Tibial artery (tissue), 4 donors: ENCODE measurements at places on chromosomes 12 and 14.

GRCh38 chr14:39946807-39947206 is 514.6 kb upstream of the FBXO33 start:
- no peak for DNase-seq

GRCh38 chr14:81341370-81341769 is 58.8 kb downstream of the STON2 start:
- DNase-seq: no peak

GRCh38 chr14:59829469-59830337 is 40.9 kb downstream of the RTN1 start:
- no peak for DNase-seq

GRCh38 chr14:75487155-75487671 is 35.1 kb upstream of the BATF start:
- DNase-seq: no peak

DNA sequence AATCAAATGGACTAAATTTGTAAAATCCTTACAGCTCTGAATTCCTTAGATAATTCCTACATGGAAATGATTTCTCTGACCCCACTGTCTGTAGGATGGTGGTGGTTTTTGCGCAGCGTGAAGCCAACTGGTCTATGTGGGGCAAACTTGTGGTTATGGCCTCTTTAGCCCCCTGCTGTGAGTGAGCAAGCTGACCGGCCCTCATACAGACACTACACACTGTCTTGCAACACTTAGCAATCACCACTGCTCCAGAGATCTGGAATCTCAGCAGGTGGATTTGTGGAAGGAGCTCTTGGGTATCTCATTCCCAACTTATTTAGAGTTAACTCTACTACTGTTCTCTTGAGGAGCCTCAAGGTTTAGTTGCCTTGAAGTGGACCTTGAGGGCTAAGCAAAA is 70.2 kb downstream of the SCN8A start:
- DNase-seq: no peak

GRCh38 chr14:54252072-54252730 is 144.6 kb upstream of the CDKN3 start:
- DNase-seq: no peak

DNA sequence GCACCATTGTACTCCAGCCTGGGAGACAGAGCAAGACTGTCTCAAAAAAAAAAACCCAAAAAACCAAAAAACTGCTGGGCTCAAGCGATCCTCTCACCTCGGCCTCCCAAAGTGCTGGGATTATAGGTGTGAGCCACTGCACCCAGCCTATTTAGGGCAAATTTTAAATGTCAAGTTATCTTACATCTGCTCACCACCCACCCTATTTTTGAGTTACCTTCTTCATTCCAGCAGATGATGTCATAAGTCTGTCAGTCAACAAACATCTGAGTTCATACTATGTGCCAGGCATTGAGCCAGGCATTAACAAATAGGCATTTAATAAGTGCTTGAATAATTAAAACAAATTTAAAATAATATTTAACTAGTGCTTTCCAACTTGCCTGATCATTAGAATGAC is 21.5 kb downstream of the BATF start:
- DNase-seq: no peak

- peak; percentile 97 for DNase-seq
These were observed 244.4 kb downstream of the ZFP36L1 start for GRCh38 chr14:68548194-68549076.

DNA sequence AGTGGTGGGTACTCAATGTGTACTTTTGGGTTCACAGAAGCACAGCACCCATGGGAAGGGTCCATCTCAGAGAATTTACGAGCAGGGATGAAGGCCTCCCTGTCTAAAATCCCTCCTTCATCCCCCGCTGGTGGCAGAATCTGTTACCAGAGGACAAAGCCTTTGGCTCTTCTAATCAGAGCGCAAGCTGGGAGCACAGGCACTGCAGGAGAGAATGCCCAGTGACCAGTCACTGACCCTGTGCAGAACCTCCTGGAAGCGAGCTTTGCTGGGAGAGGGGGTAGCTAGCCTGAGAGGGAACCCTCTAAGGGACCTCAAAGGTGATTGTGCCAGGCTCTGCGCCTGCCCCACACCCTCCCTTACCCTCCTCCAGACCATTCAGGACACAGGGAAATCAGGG is 1.5 kb upstream of the GPR162 start:
- DNase-seq: no peak

GRCh38 chr14:92607702-92608429 is 94.3 kb downstream of the RIN3 start:
- no peak for DNase-seq

DNA sequence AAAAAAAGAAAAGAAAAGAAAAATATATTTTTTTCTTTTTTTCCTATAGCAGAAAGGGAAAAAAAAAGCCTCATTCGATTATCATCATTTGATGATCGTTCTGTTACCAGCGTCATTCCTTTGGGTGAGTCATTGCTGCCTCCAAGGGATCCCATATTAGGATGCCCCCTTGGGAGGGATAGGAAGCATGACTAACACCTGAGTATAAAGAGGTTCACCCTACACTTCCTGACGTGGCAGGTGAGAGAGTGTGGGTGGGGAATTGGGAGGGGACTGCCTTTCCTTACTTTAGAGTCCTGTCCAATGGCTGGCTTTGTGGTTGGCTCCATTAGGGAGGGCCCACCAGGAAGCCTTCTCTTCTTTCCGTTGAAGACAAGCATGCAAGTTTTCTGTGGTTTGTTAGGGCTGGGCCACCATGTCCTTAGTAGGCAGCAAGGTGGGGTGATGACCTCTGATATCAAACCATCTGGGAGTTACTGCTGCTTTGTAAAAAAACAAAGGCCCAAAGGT is 56.1 kb upstream of the FUT8 start:
- DNase-seq: no peak

DNA sequence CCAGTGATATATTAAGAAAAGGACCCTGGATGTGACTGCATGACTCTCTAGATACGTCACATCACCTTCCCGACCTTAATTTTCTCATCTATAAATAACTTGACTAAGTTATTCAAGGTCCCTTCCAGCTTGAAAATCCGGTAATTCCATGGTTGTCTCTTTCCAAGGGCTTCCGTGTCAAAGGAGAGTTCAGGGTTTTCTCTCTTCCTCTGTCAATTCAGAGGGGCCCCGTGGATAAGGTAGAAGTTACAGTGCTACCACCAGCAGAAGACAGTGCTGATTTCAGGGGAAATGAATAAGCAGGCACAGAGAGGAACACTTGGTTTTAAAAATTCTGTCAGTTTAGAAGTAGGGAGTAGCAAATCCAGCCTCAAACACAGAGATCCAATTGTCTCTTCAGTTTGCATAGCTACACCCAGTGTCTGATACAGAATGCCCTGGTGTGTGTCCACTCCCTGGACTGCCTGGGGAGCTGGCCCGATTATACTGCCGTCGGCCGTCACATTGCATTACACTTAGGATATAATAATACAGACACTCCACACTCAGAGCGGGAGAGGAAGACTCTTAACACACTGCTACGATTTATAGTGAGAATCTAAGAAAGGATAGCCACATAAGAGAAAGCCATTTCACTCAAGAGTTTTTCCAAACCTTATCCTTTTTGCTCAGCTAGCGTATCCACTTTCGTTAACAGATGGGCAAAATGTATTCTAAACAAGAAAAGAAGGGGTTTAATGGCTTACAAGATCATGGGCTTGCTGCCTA is 54.7 kb upstream of the GTF2A1 start:
- DNase-seq: no peak

- DNase-seq: no peak
These were observed 131.2 kb downstream of the HMGA2 start for GRCh38 chr12:65955452-65955851.

GRCh38 chr12:67512061-67512460 is 136.5 kb upstream of the DYRK2 start:
- no peak for DNase-seq

GRCh38 chr12:95648990-95649791 is 97.9 kb upstream of the USP44 start:
- no peak for DNase-seq

- no peak for DNase-seq
These were observed 48.9 kb upstream of the PPP1CC start for GRCh38 chr12:110791589-110791988.

GRCh38 chr12:11839091-11839641 is 189.7 kb downstream of the ETV6 start:
- DNase-seq: no peak

DNA sequence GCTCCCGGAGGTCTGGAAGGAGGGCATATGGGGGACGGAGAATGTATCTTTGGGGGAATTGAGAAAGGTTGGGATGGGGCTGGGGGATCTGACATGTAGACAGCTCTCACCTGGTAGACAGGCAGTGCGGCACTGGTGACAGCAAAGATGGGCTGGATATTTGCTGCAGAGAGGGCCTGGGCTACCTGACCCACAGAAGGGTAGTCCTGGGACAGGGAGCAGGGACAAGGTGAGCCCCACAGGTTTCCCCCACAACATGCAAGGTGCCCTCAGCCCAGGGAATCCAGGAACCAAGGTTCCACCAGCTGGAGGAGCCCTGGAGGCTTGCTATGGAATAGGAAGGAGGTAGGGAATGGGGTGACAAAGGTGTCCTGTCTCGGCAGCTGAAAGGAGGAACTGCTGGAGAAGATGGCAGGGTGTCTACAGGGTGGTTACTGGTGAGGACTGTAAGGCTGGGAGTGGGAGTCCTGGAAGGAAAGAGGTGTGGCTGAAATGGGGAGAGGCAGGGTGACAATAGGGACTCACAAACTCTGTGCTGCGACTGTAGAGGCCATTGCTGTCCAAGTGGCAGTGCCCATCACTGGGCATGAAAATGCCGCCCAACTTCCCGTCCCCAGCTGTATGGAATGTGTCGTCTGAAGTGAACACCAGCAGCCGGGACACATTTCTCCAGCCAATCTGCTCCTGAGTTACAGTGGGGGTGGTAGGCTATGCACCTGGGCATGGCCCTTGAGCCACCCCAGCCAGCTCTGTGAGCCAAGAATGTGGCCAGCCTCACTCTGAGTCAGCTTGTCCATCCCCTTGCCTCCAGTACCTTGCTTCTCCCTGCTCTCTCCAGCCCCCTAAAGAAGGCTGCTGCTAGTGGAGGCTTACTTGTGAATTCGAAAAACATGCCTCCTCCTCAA is 11.3 kb downstream of the ITGB7 start:
- peak; percentile 52 for DNase-seq

- no peak for DNase-seq
These were observed 60.8 kb upstream of the NEDD1 start for GRCh38 chr12:96846293-96846692.

DNA sequence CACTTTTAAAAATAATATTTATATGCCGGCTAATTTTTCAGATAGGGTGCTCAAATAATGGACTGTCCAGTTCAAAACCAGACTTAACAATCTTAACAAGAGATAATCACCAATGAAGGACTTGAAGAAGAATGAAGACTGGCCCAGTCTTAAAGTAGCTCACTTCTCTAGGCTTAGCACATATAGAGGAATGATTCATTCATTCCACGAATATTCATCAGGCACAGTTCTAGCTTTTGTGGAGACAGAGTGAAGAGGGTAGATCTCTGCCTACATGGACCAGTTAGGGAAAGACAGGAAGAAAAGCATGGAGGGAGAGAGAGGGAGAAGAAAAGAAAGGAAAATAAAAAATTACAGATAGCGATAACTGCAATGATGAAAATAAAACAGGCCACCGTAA is 42.8 kb upstream of the METAP2 start:
- no peak for DNase-seq

DNA sequence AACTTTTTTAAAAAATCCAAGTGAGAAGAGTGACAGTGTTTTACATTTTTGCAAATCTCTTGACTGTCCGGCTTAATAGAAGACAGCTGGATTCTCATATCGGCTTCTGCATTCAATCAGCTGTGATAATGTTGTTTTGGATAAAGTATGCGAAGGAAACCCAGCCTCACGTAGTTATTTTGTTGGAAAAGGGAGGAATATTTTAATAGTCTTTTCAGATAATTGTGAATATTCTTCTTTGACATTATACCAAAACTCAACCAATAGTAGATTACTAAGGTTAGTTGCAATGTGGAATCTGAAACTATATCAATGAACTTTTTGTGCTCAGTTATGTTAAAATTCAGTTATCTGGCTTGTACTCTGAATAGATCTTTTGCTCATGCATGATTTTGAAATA is 276.5 kb downstream of the ZFP36L1 start:
- DNase-seq: no peak

- no peak for DNase-seq
These were observed 61.2 kb upstream of the BCL11B start for GRCh38 chr14:99333214-99333613.

DNA sequence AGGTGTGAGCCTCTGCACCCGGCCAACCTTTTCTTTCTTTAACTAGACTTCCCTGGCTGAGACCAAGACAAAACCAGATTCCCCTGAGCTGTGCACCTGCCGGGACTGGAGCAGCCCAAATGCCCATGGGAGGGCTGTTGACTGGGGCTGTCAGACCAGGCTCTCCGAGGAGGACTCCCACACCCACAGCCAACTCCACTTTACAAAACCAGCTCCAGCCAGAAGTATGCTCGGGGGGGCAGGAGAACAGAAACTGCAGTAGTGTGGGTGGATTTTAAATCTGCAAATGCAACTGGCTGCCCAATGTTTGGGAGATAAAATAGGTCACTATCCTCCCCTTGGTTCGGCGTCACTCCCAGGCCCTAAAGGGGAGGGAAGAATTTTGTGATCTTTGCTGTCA is 78.5 kb downstream of the VCPKMT start:
- no peak for DNase-seq

GRCh38 chr12:107207931-107208525 is 114.7 kb upstream of the CRY1 start:
- DNase-seq: no peak

GRCh38 chr12:71014180-71014785 is 93.7 kb upstream of the PTPRR start:
- DNase-seq: no peak

DNA sequence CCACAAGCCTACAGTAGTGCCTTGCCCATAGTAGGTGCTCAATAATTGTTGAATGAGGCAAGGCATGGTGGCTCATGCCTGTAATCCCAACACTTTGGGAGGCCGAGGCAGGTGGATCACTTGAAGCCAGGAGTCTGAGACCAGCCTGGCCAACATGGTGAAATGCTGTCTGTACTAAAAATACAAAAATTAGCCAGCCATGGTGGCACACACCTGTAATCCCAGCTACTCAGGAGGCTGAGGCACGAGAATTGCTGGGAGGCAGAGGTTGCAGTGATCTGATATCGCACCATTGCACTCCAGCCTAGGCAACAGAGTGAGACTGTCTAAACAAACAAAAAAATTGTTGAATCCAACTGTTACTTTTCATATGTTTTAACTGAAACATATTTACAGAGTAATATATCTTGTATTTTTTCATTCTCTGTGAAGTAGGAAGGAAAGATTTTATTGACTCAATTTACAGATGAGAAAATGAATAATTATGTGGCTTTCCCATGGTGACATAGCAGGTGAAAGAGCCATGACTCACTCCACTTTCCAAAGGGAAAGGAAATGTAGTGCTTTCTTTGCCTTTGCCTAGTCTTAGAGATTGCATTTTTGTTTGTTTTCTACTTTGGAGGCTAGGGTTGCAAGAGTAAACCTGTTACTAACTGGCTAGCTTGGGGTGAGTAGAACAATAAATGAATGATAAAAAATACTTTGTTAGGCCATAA is 95.4 kb upstream of the SLC38A4 start:
- no peak for DNase-seq

DNA sequence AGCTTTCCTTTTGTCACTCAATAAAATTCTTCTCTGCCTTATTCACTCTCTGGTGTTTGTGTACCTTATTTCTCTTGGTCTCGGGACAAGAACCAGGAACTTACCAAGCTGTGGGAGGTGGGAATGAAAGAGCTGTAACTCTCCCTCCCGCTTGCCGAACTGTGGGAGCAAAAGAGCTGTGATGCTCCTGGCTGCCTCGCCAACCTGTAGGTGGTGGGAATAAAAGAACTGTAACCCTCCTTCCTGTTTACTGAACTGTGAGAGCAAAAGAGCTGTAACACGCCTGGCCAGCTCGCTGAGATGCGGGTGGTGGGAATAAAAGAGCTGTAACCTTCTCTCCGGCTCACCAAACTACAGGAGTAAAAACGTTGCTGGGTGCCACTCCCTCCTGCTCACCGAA is 314.1 kb upstream of the LRIG3 start:
- DNase-seq: no peak
